ENCODE measurements at places on chromosomes 13 and 19. TPM values are rescaled to one million over a fixed set of nuclear protein-coding genes. Genes with fewer than 3 reads are reported as not detected.

The KIR3DL1 gene
- total RNA-seq: not detected

The SLC1A6 gene
- 22.8 TPM for total RNA-seq

The CGB8 gene
- not detected for total RNA-seq

DNA sequence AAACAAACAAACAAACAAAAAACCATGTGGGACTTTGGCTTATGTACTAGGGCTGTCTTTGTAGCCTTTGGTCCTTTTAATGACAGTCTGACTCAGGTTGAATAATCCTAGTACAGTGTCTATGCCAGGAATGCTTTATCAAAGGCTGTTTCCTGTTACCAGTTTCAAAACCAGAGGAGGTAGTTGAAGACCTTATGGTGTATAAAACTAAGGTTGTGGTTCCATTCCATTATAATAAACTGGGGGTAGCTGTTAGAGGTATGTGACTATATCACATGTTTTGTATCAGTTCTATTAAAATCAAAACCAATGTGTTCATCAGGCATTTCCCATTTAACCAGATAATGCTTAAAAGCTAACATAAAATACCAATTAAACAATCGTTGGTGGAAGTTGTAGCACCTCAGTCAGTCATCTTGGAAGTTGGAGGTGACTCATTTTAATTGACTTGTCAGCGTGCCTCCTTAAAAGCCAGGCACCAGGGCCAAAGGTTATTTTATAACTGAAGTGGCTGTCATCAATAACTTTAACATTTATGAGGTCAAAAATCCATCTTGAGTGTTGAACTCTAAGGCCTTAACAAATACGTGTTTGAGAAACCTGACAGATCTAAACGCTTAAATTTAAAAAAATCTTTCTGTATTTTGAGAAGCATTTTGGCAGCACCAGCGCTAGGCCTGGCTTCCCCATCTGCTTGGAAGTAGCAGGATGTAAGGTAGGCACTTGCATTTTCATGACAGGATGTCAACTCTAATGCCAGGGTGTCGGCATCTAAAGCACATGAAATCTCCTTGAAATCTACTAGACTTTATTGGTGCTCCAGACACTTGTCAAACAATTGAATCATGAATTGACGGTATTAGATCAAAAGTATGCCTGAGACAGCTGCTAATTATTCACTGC lies 162.5 kb downstream of the LMO7 start:
- no peak for DNase-seq
- no peaks in the 10 kb centered on the region for H3K27me3 ChIP-seq
- H3K4me1 ChIP-seq: peaks cover 2% of the 10 kb centered on the region
- H3K36me3 ChIP-seq: no peaks in the 10 kb centered on the region
- no peak overlapping the region for H3K27ac ChIP-seq

DNA sequence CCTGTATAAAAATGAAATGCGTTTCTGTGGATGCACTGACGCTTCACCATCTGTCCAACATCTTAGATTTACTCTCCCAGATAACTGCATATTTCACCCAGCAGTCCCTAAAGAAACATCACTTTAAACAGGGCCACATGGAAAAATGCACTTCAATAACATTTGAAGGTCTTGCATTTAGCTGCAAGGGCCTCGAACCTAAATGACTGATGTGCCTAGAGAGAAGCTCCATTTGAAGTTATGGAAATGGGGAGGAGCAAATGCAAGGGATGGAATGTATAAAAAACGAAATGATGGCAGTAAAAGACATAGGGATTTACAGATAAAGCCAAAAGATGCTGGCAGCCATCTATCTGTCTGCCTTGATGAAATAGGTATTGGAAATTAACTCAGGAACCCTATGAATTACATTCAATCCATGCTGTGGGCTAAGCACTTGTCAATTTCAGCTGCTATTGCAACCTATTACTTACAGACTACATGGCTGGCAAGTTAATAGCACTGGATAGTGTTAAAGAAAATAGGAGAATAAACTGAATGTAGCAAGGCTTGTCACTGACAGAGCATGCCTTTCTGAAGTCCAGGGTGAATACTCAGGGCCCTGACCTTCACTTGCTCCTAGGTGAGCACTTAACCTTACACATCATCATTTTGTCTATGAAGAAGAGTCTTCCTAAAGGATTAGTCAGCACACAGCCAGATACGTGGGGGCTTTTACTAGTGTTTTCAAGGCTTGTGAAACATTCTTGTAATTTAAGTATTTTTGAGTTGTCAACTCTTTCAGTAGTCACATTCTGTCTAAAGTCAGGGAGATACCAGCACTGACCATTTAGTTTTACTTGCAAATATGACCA lies 963.4 kb downstream of the PCDH17 start:
- no peaks in the 10 kb centered on the region for H3K27me3 ChIP-seq
- H3K36me3 ChIP-seq: no peaks in the 10 kb centered on the region
- H3K4me1 ChIP-seq: peaks cover 34% of the 10 kb centered on the region
- H3K4me3 ChIP-seq: peak overlapping the region; percentile 23
- DNase-seq: no peak

DNA sequence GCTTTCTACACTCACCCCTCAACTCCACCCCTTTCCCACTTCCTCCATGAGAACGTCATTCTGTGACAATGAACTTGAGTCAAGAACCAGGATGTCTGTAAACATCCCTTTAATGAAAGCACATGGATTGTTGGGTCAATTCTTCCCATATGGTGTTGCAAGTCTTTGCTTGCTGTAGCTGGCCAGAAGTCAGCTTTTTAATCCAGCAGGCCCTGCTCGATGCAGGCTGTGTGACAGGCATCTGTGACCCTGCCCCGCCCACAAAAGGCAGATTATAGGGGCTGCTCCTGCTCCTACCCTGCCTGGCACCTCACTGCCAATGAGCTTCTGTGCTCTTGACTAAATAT lies 78.0 kb downstream of the STARD13 start:
- H3K27ac ChIP-seq: peak overlapping the region; percentile 88
- H3K27me3 ChIP-seq: peaks cover 7% of the 10 kb centered on the region
- peak overlapping the region; percentile 45 for H3K4me3 ChIP-seq
- H3K4me1 ChIP-seq: peaks cover 51% of the 10 kb centered on the region
- DNase-seq: peak; percentile 52

GRCh38 chr19:49499030-49499670 lies 2.9 kb downstream of the RPS11 start:
- peaks cover 8% of the 10 kb centered on the region for H3K27me3 ChIP-seq
- H3K36me3 ChIP-seq: no peaks in the 10 kb centered on the region
- peaks cover 19% of the 10 kb centered on the region for H3K4me1 ChIP-seq
- no peak for DNase-seq
- H3K4me3 ChIP-seq: peak overlapping the region; percentile 55
- H3K27ac ChIP-seq: peak overlapping the region; percentile 72

DNA sequence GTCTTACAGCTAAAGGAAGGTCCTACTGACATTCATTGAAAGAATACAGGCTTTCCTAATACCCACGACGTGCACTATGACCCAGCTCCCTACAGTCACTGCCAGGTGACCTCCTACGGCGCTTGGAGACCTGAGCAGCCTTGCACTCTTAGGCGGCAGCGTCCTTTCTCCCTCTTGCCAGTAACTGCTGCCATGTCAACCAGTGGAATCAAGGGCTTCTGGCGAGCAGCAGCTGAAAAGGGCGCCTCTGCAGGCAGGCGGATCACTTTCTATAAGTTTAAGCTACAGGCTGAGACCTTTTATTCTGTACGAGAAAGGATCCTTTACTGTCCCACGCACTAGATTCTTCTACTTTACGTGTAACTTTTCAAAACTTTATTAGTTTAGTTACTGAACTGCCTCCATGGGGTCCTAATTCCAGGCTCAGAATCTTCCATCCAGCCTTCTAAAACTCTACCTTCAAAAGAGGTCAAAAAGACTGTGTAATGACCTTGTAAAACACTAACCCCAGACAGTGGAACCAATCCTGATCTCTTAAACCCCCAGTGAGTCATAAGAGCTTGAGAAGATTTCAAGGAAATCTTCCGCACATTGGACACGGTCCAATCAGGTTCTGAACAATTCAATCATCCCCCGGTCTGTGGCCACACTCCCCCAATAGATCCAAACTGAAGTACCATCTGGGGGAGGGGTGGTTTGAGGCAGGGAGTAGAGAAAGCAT lies 1.9 kb downstream of the KCTD12 start:
- peak overlapping the region; percentile 92 for H3K4me3 ChIP-seq
- no peaks in the 10 kb centered on the region for H3K36me3 ChIP-seq
- DNase-seq: peak; percentile 37
- H3K27ac ChIP-seq: peak overlapping the region; percentile 13

Data from glutamatergic neuron (in vitro differentiated cells).